KG1 (cell line): ENCODE measurements at places on chromosomes 1 and 21.

DNA sequence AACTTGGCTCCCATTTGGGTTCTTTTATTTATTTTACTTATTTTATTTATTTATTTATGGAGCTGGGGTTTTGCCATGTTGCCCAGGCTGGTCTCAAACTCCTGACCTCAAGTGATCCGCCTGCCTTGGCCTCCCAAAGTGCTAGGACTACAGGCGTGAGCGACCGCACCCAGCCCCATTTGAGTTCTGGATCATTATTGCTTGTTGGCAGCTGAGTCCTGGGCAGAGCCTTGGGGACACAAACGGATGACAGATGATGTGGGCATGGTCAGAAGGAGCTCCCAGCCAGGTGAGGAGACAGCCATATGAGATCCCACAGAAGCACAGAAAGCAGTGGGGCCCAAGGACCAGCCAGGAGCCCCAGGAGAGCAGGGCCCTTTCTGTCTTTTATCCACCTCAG, 254.0 kb downstream of the MATN1 start:
- DNase-seq, result no peak

DNA sequence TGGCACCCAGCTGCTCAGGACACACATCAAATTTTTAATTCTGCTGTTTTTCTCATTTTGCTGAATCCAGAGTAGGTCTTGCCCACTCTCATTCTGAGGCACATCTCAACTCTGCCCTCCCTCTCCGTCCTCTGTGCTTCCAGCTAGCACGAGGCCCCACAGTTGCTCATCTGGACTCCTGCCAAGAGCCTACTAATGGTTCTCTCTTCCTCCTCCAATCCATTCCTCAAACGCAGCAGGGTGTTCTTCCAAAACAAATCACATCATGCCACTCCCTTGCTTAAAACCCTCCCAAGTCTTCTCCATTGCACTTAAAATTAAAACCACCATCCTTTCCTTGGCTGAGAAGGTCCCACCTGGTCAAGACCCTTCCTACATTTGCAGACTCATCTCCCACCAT, 49.8 kb upstream of the SCAF4 start:
- DNase-seq, result no peak

DNA sequence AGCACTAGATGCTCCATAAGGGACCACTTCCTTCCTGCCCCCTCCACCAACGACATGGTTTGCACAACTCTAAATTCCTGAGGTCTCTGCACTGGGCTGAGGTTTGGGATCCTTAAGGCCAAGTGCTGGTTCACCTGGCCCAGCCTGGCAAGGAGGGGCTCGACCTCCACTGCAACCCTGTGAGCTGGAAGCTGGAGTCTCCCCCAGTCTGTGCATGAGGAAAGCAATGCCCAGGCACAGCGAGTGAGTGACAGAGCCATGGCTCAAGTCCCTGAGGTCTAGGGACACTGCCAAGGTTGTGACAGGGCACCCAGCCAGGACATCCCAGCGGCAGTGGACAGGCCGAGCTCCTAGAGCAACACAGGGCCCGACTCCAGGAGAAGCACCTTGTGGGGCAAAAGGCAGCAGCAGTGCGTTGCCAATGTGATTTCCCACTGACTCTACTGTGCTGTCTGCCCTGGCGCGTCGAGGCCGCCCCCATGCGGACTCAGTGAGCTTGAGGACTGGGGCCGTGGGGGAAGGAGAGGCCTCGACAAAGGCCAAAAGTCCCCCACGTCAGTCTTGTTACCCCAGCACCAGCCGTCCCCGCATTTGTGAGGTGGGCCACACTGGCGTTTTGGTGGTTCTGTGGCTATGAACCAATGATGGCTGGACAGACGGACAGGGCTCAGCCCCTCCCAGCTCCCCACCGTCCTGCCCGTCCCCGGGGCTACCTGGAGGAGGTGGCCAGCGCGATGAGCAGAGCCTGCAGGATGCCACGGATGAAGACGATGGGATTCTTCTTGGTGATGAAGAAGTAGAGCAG, 30.0 kb downstream of the PODN start:
- DNase-seq, result no peak

GRCh38 chr1:218865591-218865990, 308.1 kb upstream of the LYPLAL1 start:
- DNase-seq, result no peak

- DNase-seq, result no peak
Measured at GRCh38 chr1:230975636-230976035, 3.0 kb downstream of the TTC13 start.

GRCh38 chr1:239537795-239538194, 151.4 kb downstream of the CHRM3 start:
- no peak for DNase-seq

GRCh38 chr1:161720956-161721737, at the start of gene FCRLB:
Gene FCRLB (plus strand): TSS chr1:161721544. CDS start chr1:161722673, 1,129 bp downstream.
- no peak for DNase-seq

DNA sequence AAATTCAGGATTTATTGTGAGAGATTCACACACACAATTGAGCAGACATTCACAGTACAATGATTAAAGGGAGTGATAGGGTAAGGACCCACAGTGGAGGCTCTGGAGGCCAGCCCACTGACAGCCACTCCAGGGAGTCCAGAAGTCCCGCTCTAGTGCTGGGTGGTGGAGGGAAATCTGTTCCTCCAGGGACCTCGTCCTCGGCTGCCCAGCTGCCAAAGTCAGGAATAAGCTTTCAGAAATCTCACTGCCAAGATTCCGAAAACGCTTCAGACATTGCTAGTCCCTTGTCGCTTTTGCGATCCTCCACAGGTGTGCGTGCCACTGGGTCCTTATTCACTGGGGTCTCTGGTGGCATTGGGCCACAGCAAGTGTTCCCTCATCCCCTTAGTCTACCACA, 2.3 kb downstream of the MX1 start:
- DNase-seq, result no peak

GRCh38 chr1:205711105-205712048, 31.1 kb upstream of the SLC45A3 start:
- peak; percentile 75 for DNase-seq

DNA sequence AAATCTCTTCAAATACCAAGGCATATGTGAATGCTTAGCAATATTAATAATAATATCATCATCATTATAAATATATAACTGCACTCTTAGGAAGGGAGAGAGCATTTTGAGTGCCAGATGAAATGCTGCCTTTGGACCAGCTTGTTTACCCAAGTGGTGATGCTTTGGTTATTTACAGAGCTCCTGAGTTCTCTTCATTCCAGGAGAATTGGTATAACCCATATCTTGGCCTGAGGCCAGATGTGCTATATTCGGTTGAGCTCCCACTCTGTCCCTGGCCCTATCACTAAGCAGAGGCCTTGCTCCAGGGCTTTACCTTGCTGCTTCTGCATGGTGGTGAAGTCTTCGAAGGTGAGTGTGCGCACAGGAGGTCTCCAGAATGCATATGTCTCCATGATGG, 89.4 kb downstream of the TBX15 start:
- DNase-seq, result no peak

- no peak for DNase-seq
Measured at GRCh38 chr1:79117376-79117775, 110.8 kb upstream of the ADGRL4 start.

GRCh38 chr1:53909946-53910345, 16.0 kb downstream of the DIO1 start:
- DNase-seq, result no peak

- DNase-seq, result no peak
Measured at GRCh38 chr1:101697072-101697471, 299.7 kb downstream of the OLFM3 start.

- DNase-seq, result peak; percentile 60
Measured at GRCh38 chr21:31363720-31364119, 19.7 kb upstream of the TIAM1 start.

DNA sequence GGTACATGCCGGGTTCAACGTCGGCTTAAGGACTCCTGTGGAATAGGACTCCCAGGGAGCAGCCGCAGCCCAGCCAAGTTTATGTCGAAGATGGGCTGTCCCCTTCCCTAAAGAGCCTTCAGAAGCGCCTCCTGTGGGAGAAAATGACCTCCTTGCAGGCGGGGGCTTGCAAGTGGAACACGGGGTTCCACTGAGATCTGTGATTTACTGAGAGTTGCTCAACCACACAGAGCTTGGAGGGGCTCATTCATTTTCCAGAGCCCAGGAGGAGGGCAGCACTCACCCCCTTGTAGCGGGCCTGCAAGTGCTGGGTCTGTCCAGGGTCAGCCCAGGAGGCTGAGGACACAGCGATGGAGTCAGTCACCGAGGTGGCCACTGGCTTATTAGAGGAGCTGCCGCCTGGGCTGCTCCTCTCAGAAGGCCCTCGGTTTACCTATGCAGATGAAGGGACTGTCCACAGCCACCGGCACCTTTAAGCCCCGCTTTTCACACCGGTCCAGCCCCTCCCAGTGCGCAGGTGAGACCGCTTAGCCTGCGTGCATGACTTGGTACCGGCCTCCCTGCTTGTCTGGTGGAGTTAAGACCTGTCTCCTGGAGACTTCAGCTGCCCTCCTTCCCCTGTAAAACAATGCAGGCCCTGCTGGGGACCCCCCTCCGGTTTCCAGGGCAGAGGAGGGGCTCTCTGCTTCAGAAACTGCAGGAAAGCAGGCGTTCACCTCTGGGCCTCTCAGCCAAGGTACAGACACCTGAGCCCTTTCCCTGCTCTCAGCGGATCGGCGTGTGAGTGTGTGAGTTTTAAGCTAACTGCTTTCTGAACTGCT, 57.5 kb downstream of the ATP5PO start:
- no peak for DNase-seq

GRCh38 chr1:98705591-98705990, 44.1 kb downstream of the SNX7 start:
- no peak for DNase-seq

- DNase-seq, result no peak
Measured at GRCh38 chr1:157117527-157118057, 18.0 kb upstream of the ETV3L start.

DNA sequence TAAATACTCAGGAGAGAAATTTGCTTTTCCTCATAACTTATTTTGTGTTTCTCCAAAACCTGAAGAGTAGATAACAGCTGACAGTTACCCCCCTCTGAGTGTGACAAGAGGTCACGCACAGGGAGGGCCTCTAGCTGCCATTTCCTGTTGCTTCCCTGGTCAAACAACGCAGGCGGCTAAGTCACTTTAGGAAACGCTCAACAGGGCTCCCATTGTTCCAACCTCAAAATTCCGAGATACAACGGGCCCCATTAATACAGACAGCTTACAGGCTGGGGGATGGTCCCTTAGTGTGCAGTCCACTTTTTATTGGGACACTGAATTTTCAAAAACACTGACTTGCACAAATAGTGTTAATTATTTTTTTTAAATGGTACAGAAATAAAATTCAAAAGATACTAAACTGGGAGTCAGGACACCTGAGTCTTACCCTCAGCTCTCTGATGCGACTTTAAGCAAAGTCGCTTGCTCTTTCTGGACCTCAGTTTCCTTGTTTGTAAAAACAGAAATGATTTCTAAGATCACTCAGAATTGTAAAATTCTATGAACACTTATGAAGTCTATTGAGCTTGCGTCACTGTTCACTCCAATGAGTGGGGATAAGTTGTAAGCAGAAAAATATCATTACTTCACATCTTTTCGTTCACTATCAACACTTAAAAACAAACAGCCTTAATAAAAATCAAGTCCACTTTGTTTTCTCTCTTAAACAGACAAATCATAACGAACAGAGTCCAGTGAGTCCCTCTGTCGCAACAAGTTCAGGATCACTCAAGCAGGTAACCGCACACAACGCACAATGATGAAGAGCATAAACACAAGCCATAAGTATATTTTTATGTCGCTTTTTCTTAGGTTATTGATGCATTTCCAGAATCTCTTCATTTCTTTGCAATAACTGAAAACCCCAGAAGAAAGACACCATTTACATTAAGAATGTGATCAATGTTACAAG, 13.5 kb downstream of the LZIC start:
- no peak for DNase-seq

- DNase-seq, result no peak
Measured at GRCh38 chr1:172273647-172274396, 146.7 kb upstream of the C1orf105 start.

GRCh38 chr1:31837451-31838158, 21.8 kb upstream of the SPOCD1 start:
- DNase-seq, result no peak

DNA sequence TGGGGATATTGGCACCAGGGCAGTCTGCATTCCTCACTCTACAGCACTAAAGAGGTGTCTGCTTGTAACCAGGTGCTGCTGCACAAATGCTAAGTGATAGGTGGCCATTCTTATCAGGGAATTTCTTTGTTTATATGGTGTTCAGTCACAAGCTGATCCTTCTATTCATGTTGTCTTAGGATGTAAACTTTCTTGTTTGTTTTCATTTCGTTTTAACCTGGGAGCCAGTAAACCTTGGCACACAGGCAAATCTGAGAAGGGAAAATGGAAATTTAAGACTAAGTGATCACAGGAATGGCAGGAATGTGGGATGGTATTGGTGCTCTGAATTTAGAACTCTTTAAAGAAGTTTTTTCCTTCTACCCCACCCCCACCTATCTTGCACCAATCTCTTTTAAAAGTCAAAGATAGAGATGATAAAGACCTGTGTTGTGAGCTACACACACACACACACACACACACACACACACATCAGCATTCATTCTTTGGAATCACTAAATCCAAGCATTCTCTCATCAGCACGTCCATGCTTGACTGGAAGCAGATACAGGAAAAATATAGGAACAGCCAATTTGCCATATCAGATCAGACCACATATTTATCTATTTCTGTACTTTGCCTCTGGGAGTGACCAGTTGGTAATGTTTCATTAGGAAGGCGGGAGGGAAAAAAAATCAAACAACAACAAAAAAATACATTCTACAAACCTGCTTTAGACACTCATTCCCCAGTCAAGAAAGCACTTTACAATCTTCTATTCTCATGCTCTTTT, 451.4 kb upstream of the ADGRL2 start:
- no peak for DNase-seq

DNA sequence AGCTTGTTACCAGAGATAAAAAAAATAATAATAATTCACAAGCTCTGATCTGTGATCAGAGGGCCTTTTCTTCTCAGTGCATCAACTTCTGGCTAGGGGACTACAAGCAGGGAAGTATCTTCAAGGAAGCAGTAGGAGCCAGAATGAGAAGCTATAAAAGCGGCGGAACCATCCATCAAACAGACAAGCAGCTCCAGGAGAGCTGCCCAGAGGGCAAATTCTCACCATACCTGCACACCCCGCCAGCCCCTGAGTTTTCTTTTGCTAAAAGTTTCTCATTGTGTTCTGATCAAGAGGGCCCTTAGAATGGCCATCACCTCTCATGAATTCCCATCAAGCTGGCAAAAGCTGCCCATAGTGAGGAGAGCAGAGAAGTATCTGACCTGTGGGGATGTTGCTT, 99.4 kb downstream of the SMYD2 start:
- no peak for DNase-seq
